ENCODE measurements at places on chromosomes 6 and 20. TPM values are rescaled to one million over a fixed set of nuclear protein-coding genes. Genes with fewer than 3 reads are reported as not detected.

Gene TMEM244
- total RNA-seq = not detected

Gene KIF16B
- total RNA-seq = 30.4 TPM

Gene PXDC1
- 22.9 TPM for total RNA-seq

Gene PBOV1
- total RNA-seq = not detected

Gene SLC32A1
- not detected for total RNA-seq

DNA sequence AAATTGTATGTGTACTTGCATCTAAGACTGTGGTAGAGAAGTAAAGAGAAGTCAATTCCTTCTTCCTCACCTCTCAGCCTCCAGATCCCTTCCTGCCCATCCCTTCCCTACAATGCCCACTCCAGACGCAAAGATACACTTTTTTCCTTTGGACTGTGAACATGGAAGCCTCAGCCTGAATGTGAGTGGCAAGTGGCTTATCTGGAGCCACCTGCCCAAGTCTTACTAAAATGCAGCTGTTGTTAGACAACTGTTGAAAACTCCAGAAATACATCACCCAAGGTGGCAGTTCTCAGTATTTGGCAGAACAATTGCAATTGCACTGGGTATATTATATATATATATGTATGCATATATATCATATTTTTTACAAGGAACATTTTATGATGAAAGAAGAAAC, 7.5 kb downstream of the VGLL2 start:
- no peak for DNase-seq

DNA sequence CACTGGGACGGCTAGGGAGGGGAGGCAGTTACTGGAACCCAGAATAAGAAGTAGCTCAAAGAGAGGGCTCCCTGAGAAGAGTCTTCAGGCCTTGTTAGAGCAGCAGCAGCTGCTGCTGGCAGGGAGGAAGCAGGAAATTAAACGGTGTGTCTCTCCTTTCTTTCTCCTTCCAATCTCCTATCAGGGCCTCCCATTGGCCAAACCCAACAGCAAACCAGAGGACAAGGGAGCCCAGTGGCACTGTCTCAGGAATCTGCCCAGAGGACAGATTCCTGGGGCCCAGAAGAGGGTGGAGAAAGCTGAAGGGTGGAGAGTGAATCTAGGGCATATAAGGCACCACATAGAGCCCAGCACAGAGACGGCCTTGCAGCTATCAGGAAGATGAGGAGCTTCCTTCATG, 10.2 kb downstream of the BTN3A1 start:
- no peak for DNase-seq

DNA sequence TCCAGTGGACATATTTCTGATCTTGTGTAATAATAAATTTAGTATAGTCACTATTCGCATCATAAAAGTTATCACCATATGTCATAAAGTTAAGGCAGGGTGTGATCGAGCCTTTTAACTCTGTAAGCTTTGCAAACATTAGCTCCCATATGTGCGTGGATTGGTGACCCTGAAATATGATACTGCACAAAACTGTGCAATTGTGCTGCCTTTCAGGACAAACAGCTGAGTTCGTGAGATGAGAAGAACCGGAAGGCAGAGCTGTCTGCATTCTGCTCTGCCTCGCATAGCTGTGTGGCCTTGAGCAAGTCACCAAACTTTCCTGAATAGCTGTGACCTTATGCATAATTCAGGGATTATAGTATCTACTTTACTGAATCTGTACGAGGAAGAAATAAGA, 3.2 kb upstream of the PLEKHG1 start:
- no peak for DNase-seq

- no peak for DNase-seq
Observed at GRCh38 chr6:25944688-25945574, 14.4 kb upstream of the SLC17A2 start.

DNA sequence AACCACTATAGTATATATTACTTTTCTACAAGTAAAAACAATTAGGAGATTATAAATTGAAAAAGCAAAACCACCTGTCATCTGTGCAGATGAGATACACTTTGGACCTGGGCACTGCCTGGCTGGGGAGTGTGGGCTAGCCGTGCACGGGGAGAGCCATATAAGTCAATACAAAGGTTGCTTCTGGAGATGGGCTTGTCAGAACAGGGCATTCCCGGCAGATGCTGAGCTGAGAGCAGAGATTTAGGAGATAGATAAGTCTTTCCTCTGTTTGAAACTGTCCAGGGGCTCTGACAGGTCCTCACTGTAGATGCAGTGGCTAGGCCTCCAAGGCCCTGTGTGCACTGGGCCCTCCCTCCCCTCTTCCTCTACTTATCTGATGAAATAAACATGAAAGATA, 34.5 kb downstream of the CD164 start:
- no peak for DNase-seq

DNA sequence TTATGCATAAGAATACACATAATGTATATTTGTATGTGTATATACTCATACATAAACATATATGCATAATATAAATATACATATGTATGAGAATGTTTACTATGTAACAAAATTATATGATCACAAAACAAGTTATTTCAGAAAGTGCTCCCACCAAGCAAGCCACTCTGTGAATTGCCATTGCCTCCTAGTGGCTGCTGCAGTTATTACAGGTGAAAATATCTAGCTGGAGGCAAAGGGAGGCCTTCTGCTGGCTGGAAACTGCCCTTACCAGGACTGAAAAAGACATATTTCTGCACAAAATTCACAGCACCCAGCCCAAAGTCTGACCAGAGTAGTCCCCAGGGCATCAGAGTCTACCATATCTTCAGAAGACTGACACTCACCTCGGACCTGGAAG, 14.4 kb upstream of the ADAM33 start:
- DNase-seq = no peak

DNA sequence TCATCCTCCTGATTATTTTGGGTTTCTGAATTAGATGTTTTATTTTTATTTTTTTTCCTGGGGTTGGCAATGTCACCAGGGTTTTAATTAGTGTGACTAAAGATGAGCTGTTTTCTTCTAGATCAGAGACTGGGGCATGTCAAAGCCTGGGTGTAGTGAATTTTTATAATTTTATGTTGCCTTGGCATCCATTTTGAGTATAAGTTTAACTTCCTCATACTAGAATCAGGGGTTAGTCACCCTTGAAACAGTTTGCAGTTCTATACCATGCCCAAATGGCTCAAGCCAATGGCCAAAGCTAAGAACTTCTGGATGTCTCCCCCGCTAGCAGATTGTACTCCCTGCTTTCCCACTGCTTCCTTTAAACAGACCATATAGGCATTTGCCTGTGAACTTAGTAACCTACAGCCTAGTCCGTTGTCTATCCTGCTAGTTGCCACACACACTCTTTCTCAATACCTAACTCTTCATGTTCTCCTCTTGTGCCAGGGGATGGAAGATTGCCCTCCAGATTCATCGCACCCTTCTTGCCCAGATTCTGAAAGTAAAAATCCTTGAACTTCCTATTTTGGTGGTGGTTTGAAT, 54.5 kb downstream of the KIAA0408 start:
- DNase-seq = no peak

- DNase-seq = no peak
Observed at GRCh38 chr6:5422321-5422915, 161.1 kb downstream of the FARS2 start.

DNA sequence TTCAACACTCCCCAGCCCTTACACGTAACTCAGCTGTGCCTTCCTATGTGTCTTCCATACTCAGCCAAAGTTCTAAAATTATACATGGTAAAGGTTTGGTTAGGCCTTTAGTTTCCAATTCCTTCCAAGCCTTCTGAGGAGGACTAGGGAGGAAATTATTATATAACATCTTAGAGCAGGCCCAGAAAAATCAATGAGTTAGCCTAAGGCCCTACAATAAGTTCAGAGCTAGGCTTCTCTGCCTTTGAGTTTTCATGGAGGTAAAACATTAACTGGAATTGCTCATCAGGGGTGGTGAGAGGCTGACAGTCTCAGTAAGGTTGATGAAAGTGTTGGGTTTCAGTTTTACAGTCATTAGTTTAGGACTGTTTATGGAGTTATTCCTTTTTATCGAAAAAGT, 286.0 kb downstream of the ADGB start:
- no peak for DNase-seq

Data from ureter (tissue), 1 donor.